Stimulated activated CD4-positive, alpha-beta T cell treated with anti-CD3 and anti-CD28 coated beads, TNF-alpha, amount 100 ng/mL, for 1 hour (primary cell): ENCODE measurements at places on chromosomes 5 and 9.

- DNase-seq, result no peak
Measured at GRCh38 chr9:136059321-136059791, 35.7 kb downstream of the NACC2 start.

DNA sequence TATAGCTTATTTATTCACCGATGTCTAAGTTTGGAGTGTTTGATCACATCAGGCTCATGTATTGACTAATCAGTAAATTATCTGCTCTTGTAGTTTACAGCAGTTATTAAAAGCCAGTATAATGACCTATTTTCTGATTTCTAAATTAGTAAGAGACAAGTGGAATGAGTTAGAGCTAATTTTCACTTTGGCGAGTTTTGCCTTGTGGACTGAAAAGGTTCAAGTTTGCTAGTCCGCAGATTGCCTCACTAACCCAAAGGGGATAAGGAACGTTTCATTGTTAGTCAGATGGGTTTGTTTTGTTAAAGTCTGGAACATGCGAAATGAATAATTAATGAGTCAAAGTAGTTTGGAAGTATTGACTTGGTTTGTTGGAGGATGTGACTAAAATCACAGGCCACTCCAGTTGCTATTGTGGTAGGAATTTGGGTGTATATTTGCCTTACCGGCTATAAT is 40.1 kb downstream of the SMARCA2 start:
- no peak for DNase-seq

- DNase-seq, result no peak
Measured at GRCh38 chr9:79264511-79265355, 307.0 kb upstream of the TLE4 start.

DNA sequence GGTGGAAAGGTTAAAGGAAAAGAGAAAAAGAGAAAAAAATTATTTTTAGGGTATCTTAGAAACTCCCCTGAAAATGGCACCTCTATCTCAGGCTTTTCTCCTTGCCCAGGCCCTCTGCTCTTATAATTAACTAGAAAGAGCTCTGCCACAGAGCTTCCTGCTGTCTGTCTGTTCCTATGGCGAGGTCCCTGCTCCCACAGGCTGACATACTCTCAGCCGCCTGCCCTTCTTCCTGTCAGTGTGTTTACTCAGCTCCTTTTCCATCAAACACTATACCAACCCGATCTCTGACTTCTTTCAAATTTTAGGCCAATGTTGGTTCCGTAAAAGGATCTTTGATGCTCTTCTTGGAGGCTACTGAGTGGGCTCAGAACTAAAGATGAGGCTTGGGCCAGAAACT is 482.6 kb downstream of the DMAC1 start:
- DNase-seq, result no peak

DNA sequence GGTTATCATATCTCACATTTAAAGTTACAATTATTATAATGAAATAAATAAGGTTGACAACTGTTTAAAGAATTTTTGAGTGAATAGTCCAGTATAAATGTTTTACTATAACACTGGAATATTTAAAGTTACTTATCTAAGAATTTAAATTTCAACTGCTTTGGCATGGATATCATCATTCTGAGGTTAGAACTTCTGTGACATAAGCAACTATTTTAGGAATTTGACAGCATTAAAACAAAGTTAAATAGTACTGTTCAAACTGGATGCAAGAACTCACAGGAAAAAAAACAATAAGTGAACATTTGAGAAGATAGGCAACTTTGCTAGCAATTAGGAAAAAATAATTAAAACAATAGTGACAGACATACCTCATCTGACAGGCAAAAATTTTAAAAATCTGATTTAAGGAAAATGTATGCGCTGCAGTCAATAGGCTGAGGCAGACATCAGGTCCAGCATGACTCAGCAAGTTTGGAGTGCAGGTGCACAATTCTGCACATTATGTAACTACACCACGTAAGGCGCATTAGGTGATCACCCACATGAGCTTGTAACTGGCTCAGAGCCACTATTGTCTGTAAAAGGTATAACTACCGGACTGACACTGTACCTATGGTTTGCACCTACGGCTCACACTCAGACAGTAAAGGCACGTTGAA is 180.6 kb downstream of the PDE4D start:
- DNase-seq, result no peak

GRCh38 chr5:42995360-42995751 is 44.8 kb downstream of the ANXA2R start:
- no peak for DNase-seq

- no peak for DNase-seq
Measured at GRCh38 chr5:100790170-100790665, 112.9 kb downstream of the ST8SIA4 start.

DNA sequence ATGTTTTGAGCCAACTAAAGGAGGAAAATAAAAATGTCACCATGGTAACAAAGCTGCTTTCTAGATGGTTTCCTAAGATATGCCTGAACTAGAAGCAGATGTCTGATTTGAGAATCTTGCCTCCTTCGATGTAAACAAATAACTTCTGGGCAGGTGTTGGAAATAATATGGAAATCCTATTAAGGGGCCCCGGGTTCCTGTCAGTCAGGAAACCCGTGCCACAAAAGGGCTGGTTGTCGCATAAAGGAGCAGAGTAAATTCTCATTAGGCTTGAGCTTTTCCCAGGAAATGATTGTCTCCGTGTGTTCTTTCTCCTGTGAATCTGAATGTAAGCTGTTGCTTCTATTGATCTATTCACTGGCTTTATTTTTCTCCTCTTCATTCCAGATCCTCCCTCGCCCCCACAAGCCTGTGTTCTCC is 90.8 kb downstream of the TLE4 start:
- no peak for DNase-seq

GRCh38 chr9:10339152-10339551 is 273.6 kb downstream of the PTPRD start:
- no peak for DNase-seq

DNA sequence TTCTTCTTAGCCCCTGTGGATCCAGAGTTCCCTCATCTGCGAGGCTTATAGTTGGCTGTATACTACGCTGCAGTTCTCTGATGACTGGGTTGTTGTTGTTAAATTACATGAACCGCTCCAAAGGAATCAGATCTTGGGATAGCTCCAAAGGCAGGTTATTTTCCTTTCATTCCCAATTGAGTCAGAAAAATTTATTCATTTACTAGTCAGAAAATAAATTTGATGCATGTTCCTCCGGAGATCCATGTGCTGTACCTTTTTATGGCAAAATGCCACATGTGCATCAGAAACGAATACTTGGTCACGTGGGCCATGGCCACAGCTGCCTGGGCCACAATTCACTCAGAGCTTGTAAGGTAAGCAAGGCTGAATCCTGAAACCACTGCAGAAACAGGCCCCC is 304.0 kb downstream of the NR2F1-AS1 start:
- DNase-seq, result no peak

GRCh38 chr5:157511651-157512644 is 51.9 kb downstream of the NIPAL4 start:
- no peak for DNase-seq

DNA sequence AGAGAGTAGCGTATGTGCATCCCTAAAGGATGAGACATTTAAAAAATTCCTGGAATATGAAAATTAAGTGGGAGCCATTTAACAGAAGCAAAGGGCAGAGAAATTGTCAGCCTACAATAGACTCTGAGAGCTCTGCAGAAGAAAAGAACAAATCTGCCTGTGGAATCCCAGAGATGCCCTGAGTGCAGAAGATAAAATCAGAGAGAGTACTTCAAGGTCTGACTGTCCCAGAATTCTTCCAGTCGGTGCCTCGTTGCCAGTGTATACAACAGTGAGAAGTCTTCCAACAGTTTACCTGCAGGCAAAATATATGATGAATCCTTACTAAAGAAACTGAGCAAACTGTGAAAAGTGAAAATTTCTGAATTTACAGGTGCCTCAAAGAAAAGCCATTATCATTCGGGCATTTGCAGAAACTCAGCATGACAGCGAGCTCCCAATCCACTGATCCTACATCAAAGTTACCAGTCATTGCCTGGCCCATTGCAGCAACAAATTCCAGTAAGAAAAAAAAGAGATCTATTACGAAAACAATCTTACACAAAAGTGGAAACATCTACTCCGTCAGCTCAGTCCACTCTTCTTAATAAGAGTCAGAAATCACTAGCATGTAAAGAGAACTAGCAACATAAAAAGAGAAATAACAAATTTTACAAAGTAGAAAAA is 92.8 kb upstream of the VCAN start:
- no peak for DNase-seq

DNA sequence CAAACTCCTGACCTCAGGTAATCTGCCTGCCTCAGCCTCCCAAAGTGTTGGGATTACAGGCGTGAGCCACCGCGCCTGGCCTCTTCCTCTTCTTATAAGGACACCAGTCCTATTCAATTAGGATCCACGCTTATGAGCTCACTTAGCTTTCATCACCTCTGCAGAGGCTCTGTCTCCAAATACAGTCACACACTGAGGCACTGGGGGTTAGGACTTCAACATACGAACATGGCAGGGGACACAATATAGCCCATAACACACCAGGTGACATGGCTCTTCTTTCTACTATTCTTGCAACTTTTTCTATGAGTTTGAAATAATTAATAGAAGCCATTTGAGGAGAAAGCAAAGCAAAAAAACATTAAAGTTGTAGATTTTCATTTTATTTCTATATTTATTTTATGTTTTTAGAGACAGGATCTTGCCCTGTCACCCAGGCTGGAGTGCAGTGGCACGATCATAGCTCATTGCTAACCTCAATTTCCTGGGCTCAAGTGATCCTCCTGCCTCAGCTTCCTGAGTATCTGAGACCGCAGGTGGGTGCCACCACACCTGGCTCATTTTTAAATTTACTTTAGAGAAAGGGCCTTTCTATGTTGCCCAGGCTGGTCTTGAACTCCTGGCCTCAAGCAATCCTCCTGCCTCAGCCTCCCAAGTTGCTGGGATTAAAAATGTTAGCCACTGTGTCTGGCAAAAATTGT is 6.0 kb upstream of the PRRT1B start:
- no peak for DNase-seq

DNA sequence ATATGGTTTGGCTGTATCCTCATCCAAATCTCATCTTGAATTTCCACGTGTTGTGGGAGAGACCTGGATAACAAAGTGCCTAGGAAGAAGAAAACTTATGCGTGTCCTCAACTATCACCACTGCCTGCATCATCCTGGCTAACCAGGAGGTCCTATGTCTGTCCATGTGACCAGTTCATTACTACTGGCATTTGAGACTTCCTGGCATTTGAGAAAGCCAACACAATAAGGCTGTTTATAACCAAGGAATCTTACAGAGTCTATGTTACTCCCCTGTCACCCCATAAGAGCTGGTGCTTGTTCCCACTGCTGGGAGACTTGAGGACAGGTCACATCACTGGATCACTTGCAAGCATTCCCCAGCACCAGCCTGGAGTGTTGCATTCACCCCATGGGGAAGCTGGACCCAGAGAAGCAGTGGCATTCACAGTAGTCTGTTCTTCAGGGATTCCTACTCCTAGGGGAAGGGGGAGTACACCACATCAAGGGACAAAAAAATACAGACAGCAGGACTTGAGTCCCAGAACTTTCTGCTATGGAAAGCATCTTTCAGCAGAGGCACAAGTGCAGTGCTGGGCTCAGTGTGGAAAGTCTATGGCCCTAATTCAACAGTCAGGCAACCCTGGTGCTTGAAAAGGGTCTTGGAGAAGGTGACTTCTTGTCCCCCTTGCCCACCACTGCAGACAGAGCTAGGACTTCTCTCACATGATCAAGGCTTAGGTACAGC is 717.1 kb downstream of the SEMA5A start:
- no peak for DNase-seq

DNA sequence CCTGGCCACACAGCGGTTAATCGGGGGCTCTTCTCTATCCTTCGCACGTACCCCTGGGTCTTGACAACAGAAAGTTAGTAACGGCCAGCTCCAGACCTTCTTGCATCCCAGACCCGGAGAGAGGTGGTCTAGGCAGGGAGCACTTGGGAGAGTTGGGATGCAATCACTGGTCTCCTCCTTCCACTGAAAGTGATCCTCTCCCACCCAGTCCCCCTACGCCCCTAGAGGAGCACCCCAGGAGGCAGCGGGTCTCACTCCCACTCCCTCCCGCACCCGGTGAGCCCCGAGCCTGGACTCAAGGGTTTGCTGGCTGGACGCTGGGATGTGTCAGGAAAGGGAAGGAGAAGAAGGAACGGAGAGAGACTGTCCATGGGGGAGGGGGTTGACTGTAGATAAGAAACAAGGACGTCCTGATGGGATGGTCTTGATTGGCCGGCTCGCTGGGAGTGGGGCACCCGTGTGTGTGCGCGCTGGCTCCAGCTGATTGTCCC is 2.0 kb downstream of the RORB start:
- no peak for DNase-seq

GRCh38 chr5:108141676-108142075 is 240.2 kb downstream of the FBXL17 start:
- DNase-seq, result no peak

DNA sequence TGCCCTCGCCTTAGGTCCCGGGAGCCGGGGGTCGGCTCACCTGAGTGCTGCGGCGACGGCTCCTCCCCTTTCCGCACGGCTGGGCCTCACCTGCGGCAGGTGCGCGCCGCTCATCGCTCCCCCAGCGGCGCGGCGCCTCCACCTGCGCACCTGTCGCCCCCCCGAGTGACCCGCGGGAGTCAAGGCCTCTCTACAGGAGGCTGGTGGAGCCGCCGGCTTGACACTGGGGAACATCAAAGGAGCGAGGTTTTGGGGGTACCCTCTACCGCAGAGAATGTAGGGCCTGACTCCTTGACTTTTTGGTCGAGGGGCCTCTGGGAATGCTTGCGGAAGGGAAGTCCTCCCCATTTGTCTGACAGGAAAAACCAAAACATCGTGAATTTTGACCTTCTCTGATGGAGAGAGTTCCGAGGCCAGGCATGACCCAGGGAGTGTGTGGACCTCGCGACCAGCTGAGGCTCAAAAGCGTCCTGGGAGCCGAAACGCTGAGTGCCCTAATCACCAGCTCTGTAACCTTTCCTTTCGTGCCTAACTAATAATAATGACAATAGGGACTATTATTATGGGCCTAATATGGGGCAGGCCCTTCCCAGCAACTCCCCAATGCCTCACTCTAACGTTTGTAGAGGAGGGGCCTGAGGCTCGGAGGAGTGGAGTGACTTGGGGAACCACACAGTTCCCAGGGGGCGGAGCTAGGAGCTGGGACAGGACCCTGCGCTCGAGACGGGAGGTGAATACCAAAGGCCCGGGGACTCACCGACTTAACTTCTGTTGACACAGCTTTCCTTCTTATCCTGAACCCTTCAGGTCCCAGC is 714 bp upstream of the IER5L start:
- DNase-seq, result no peak

DNA sequence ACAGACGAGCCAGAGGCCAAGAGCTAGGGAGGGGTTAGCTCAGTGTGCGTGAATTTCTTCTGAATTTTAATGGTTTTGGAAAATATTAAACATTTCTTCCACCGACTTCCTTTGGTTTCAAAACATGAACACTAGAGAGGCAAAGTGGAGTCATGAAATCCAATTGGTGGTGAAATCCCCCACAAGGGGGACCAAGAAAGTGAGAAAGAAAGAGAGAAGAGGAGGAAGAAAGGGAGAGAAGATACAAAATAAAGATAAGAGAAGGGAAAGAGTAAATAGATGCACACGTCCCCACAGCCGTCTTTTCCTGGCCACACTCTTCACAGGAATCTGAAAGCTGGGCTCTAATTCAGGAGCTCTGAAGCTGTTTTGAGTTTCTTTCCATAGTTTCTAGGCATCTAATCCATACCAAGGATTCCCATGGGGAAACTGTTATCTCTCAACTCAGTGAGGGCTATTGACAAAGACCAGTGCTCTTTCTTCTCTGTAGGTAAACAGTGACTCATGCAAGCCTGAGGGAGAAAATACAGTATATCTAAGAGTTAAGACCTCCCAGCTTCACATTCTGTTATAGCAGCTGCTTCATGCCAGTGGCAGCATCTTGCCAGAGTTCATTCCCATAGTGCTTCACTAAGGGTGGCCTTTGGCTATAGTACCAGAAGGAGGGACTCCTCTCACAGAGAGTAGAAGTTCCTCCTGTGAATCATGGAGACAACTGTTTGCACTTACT is 115.8 kb upstream of the LIFR start:
- no peak for DNase-seq
